Heart left ventricle (tissue), 16 donors: ENCODE measurements at places on chromosomes 2 and 18. TPM values are rescaled to one million over a fixed set of nuclear protein-coding genes. Genes with fewer than 3 reads are reported as not detected.

The MAPRE3 gene
- total RNA-seq, result 28.5 TPM

The OBSL1 gene
- 200 TPM for total RNA-seq

The TUBA3E gene
- 44.7 TPM for total RNA-seq

The PID1 gene
- 7.3 TPM for total RNA-seq

The NETO1 gene
- total RNA-seq, result not detected

The TUBB8B gene
- not detected for total RNA-seq

The EDAR gene
- total RNA-seq, result 0.16 TPM

The SRD5A2 gene
- total RNA-seq, result not detected

The RFTN2 gene
- 4.1 TPM for total RNA-seq

The SERPINB3 gene
- total RNA-seq, result not detected

The MRO gene
- total RNA-seq, result 1.1 TPM

The CCDC148 gene
- total RNA-seq, result 1.2 TPM

The UGT1A5 gene
- total RNA-seq, result not detected

The ARHGAP28 gene
- 2.8 TPM for total RNA-seq

The OLA1 gene
- total RNA-seq, result 70.8 TPM

The KLHL29 gene
- total RNA-seq, result 1.9 TPM

The HOXD11 gene
- total RNA-seq, result not detected
